ENCODE measurements at places on chromosomes 6 and 20.

- DNase-seq: no peak
These were observed 23.7 kb upstream of the ID1 start for GRCh38 chr20:31581391-31581790.

GRCh38 chr20:36180323-36180722, 25.8 kb downstream of the EPB41L1 start:
- no peak for DNase-seq

DNA sequence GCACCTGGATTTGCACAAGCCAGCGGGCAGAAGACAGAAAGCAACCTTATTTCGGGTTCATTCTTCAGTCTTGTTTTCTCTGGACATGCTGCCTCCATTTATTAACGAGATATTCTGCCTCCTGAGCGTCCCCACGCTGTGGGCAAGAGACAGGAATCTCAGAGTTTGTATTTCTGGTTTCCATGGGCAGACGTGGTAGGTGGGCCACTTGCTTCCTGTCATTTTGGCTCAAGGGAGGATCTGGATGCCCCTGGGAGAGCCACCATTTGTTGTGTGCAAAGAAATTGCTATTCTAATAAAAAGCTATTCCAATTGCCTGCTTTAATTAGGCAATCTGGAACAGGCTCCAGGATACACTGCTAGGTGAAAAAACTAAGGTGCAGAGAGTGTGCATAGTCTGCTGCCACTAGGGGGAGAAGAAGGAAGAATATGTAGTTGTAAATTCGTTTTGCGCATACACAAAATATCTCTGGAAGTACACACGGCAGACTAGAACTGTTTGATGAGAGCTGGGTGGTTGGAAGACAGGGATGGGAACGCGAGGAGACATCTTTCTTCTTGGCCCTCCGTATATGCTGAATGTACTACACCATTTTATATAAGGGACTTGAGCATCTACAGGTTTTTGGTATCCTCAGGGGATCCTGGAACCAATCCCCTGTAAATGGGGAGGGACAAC, 30.1 kb upstream of the SLC16A10 start:
- peak; percentile 6 for DNase-seq

DNA sequence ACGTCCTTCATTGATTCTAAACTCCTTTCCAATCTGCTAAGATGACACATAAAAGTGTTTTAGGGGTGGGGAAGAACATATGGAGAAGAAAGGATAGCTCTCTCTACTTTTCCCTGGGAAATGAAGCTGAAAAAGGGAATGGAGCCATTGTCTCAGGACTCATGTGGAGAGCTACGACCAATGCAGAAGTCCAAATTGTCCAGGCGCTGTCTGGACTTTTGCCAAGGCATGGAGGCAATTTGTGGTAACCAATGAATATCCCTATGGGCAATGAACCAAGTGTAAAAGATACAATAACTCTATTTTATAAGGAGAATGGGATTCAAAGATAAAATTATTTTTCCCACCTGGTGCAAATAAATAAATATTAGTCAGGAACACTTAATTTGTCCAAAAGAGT, 16.1 kb downstream of the FBXL4 start:
- DNase-seq: no peak

DNA sequence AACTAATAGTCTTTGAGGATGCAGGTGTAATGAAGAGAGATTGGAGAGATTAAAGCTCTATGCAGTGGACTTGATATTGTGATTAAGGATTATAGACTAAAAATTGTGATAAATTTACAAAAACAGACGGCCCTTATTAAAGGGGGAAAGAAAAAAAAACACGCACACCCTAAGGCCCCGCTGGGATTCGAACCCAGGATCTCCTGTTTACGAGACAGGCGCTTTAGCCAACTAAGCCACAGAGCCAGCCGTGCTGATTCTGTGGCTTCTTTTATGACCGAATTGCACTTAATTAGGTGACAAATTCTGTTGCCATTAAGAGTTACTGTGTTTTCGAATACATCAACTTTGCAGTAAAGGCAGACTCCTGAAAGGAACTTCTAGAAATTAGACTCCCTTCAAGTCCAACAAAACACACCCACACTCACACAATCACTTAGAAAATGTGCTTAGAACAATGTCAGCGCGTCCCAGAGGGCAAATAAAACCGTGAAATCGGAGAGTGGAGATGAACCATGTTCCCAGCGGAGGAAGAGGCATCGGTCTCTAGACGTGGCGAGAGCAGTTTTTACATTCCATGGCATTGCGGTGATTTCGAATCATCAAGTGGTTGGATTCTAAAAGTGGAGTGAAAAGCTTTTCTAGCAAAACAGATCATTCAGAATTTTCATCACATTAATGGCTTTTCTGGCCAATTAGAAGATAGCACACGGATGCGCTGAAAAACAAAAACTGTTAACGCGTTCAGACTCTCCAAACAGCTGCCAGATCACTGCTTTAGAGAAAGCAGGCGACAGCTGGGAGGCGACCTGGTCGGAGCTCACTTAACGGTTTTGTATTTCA, 122.6 kb downstream of the GPX5 start:
- no peak for DNase-seq

DNA sequence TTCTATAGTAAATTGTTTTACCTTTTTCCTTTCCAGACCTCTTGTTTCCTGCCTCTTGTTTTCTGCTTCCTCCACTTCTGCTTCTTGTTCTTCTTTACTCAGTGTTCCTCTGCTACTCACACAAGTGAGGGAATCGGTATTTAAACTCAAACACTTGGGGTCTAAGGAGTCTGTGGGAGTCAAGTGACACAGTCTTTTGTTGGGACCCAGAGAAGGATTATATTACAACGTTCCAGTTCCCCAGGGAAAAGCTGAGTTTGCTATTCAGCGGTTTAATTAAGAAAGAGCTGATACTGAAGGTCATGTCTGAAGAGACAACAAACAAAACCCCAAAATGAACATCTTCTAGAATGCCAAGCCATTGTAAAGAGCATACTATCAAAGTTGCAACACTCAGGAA, 107.8 kb upstream of the CITED2 start:
- DNase-seq: no peak

DNA sequence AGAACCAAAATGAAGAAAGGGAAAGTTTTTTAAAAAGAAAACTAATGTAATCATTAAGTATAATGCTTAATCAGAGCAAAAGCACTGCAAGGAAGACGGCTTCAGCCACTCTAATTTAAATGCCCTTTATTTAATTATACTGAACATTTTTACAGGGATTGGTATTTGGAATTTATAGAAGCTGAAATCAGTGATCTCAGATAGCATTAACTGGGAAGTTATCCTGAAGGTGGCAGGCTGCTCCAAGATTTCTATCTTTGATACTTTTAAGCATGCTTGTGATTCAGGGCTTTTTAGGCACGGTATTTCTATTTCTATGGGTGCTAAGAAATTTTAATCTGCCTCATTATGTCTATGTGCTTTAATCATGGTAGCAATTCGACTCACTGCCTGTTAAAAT, 1.3 kb upstream of the NDUFAF4 start:
- DNase-seq: no peak

DNA sequence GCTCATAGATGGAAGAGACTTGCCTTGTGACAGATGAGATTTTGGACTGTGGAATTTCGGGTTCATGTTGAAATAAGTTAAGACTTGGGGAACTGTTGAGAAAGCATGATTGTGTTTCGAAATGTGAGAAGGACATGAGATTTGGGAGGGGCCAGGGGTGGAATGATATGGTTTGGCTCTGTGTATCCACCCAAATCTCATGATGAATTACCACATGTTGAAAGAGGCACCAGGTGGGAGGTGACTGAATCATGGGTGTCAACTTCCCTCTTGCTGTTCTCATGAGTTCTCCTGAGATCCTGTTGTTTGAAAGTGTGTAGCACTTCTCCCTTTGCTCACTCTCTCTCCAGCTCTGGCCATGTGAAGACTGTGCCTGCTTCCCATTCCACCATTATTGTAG, 17.9 kb downstream of the AHI1 start:
- no peak for DNase-seq

DNA sequence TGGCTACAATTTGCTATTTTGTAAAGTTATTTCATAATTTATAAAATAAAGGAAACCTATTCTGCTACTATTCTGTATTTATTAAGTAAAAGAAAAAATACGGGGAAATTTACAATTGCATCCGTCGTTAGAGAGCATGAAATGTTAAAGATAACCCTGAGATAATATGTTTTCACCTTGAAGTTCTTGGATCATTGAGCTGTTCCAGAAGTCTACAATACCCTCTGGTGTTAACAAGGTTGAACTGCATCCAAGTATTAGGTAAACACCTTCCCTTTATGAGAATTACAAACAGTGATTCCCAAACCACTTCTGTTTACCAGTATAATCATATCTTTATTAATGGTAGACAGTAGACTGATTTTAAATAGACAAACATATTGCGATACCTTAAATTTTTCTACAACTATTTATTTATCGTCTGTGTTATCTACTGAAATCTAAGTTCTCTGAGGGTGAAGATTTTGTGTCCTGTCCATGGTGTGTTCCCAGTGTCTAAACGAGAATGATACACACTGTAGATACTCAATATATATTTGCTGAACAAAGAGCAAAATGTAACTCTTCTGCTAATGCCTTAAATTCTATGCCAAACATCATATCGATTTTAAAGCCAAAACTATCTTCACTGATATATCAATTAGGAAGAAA, 28.2 kb downstream of the TBC1D32 start:
- DNase-seq: no peak

DNA sequence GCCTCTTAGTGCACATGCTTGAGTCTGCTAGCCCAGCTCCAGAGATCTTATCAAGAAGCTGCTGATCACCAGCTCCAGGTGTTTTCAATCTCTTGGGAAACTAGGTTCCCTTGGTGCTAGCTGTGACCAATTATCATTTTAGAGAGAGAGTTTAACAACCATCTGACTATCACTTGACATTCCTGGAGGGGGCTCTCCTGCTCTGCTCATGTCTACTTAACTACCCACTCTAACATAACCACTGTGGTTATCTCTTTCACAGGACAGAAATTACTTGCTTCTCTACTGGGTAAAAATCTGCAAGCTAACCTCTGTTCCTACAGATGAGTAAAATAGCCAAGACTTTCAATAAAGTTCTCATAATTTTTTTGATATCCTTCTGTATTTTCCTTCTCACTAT, 823.4 kb upstream of the GJE1 start:
- DNase-seq: no peak

DNA sequence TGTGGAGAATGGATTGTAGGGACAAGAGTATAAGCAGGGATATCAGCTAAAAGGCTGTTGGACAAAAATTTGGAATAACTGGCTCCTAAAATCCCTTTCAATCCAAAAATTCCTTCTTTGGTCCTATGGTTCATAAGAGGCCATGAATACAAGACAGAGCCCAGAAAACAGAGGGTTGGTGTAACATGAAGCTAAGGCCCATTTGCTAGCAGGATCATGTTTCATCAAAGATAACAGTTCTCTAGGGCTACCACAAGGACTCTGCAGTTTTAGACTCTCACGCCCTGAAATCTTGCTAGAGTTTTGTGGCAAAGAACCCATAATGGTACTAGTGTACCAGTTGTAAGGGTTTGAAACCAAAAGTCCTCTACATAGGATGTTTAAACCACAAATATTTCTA, 327.8 kb upstream of the TBX18 start:
- no peak for DNase-seq

GRCh38 chr6:130846501-130846900, 19.3 kb downstream of the SMLR1 start:
- no peak for DNase-seq

GRCh38 chr6:169171951-169172350, 81.7 kb downstream of the THBS2 start:
- no peak for DNase-seq

DNA sequence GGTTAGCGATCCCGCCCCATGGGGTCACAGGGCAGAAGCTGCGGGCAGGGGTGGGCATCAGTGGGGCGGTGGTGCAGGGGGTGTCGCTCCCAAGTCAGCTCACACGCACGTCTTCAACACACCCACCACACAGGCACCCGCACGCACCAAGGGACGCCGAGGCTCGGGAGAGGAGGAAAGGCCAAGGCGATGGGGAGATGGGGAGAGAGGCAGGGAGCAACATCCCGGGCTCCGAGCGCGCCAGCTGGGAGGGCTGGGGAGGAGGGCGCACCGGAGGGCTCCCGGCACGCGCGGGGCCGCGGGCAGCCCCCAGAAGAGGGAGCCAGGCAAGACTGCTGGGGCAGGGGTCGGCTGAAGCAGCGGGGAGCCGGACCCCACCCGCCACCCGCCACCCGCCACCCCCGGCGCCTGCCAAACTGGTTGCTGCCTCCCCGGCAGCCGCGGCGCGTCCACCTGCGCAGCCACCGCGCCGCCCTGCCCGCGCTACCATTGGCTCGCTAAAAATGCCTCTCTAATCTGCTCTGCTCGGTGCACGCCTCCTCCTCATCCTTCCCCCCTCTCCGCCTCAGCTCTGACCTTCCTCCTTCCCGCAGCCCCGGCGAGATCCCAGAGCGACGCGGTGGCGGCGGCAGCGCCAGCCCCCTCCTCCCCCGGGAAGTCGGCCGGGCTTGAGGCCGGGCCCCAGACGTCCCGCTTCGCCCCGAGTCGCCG, at the start of gene PACSIN1:
Gene PACSIN1, plus strand, starts transcription at position 546 of the 711 bp plus-strand sequence. CDS start 60,230 bp downstream, outside the sequence.
- no peak for DNase-seq

All from activated CD4-positive, alpha-beta T cell treated with anti-CD3 and anti-CD28 coated beads, Interleukin-2, amount 50 U/mL, for 1 hour (primary cell).